ENCODE measurements at places on chromosomes 16 and 17.
A peak's percentile ranks its signal among the peaks of the same experiment; 100 is the strongest.

DNA sequence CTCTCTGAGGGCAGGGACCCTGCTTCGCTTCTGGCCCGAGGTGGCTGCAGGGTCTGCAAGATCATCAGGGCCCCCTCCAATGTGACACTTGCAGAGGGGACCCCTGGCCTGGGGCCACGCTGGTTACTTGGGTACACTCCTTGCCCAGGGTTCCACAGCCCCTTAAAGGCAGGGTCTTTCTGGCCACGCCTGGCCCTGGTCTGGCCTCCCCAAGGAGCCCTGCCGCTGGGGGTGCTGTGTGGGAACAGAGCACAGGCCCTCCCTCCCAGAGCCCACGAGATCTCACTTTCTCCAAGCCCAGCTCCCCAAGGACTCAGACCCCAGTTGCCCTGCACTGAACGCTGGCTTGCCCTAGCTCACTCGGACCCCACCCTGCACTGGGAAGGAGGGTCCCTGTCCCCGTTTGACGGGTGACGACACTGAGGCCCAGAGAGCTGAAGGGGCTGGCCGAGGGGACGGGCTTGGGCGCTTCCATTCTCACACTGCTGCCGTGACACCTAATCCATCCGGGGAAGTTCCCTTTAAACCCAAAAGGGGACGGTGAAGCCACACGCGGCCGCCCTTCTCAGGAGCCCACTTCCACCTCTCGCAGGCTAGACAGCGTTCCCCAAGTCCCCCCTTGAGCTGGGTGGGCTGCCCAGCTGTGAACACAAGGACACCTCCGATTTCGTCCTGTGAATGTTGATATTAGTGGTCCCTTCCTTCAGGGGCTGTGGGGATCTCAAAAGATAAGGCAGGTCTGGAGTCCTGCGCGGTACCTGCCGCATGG lies 26.9 kb upstream of the OSGIN1 start:
- no peak for DNase-seq

DNA sequence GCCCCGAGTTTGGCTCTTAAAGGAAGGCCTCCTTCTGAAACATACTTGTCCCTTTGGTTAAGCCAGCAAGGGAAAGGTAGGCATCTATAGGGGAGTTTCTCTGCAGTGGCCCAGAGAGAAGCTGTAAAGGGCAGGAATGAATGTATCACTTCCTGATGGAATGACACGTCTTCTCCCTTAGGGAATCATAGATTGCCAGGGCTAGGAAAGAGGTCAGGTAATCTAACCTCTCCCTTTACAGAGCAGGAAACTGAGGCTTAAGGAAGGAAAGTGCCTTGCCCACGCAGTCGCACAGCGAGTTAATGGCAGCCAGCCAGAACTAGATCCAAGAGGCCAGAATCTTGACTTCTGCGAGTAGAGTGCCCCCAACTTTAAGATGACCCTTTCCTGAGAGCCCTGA lies 66.1 kb downstream of the NEUROD2 start:
- DNase-seq, result no peak

- DNase-seq, result no peak
Observed at GRCh38 chr17:49521471-49522356, 26.6 kb downstream of the NGFR start.

GRCh38 chr17:78341559-78342448 lies 18.1 kb downstream of the SOCS3 start:
- DNase-seq, result peak; percentile 40

DNA sequence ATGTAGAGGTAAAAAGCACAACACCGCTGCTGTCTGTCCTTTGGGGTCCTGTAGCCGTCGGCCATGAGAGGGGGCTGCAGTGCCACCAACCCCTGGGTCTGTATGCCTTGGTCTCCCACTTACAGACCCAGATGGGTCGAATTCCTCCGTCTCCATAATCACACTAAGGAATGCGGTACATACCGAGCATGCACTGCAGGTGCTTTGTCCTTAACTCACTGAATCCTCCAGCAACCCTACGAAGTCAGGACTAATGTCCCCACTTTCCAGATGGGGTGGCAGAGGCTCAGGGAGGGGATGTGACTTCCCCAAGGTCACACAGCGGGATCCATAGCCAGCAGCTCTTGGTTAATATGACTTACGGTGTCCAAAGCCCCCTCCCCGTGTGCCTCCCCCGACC lies 219.9 kb upstream of the CIBAR2 start:
- no peak for DNase-seq

All from CD4-positive, alpha-beta T cell treated with Interleukin-6 for 4 hours (primary cell).